ENCODE measurements at places on chromosomes 4 and X.

GRCh38 chrX:133364865-133365264 lies 50.4 kb downstream of the GPC4 start:
- no peak for DNase-seq

DNA sequence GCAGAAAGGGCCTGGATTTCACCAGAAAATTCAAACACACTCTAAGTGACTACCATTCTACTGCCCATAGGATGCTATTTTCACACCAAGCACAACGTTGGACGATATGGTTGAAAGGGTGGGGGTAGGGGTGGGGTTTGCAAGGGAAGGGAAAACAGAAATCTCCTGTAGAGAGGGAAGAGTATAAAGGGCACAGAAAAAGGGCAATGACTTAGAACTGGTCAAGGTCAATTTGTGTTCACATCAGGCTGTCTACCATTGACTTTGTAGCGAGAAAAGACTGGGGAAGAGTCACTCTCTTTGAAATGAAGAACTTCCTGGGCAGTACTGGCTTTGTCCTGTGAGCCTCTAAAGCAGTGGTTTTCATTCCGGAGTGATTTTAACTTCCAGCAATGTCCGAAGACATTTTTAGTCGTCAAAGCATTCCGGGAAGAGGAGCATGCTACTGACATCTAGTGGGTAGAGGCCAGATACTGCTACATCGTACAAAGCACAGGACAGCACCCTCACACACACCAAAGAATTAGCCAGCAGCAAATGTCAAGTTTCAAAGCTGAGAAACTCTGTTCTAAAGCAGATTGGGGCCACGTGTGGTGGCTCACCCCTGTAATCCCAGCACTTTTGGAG lies 48.4 kb upstream of the SLC7A3 start:
- DNase-seq = no peak

- DNase-seq = no peak
Measured at GRCh38 chrX:16511796-16512776, 137.9 kb upstream of the S100G start.

DNA sequence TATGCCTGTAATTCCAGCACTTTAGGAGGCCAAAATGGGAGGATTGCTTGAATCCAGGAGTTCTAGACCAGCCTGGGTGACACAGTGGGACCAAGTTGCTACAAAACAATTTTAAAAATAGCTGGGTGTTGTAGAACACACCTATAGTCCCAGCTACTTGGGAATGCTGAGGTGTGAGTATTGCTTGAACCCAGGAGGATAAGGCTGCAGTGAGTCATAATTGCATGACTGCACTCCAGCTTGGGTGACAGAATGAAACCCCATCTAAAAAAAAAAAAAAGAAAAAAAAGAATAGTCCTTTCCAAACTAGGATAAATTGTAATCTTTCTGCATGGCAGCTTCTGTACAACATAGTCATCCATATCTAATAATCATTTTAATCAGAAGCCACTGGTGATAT lies 270.1 kb upstream of the INTU start:
- no peak for DNase-seq

DNA sequence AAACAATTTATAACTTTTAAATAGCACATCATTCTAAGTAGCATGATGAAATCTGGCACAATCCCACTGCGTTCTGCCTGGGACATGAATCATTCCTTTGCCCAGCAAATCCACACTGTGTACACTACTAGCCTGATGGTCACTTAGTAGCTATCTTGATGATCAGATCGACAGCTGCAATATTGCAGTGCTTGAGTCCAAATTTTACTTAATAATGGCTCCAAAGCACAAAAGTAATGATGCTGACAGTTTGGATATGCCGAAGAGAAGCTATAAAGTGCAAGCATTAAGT lies 86.6 kb upstream of the NPNT start:
- DNase-seq = no peak

DNA sequence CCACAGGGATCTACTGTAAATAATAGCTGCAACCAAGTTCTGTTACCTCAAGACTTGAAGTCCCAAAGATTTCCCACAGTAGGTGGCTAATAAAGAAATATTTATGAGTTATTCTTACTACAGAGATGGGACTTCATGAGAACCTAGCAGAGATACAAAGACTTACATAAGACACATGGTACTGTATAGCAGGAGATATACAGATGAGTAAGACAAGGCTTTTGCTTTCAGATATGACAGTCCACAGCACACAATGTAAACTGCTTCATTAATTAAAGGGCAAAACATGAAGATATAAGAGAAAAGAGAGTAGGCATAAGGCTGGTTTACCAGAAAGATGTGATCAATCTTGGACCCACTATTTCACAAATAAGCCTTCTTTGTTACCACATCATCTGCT lies 6.6 kb downstream of the ANKRD17 start:
- no peak for DNase-seq

DNA sequence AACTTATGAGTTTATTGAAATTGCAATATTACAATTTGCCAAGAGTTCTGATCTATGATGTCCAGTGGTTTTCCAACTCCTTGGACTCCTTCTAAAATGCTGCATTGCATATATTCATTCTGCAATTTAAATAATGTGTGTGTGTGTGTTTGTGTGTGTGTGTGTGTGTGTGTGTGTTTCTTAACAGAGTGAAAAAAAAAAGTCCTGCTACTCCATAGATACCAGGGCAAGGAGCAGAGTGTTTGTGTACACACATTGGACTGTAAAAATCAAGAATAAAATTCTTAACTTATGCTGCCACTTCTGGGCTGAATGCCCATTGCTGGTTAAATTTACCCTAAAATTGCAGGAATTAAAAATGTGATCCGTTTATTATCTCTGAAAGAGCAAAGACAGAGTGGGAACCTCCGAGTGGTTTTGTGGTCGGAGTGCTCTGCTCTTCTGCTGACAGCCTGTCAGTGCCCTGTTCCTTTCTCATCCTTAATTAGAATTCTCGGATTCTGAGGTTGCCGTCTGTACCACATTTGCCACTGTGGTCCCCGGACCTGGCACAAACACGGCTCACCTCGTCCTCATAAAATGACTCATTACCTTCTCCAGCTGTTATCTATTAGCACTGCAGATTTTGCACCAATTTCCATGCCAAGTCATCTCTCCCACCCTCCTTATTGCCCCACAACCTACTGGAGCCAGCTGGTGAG lies 355.5 kb downstream of the KCNIP4 start:
- no peak for DNase-seq

- DNase-seq = no peak
Measured at GRCh38 chr4:80252953-80253352, 13.5 kb upstream of the FGF5 start.

GRCh38 chr4:161546902-161547301 lies 616.9 kb downstream of the FSTL5 start:
- no peak for DNase-seq

GRCh38 chrX:45765281-45765680 lies 564.6 kb upstream of the DIPK2B start:
- DNase-seq = no peak

GRCh38 chr4:176999935-177000543 lies 207.3 kb upstream of the VEGFC start:
- no peak for DNase-seq

DNA sequence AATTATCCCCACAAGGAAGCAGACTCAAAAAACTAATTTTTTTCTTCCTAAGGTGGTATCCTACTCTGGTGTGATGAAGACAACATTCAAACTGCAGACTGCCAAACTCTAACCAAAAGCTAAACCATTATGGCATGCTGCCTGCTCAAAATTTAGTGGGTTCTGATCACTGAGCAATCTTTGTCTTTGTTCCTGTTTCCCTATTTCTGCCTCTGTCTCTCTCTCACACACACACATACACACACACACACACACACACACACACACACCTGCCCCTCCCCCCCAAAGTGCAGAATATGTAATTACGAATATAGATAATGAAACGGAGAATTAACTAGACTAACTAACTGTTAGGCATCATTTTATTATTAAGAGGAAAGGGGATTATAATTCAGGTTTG lies 1278.6 kb downstream of the PCDH7 start:
- no peak for DNase-seq

- DNase-seq = no peak
Measured at GRCh38 chr4:95017305-95018064, 259.7 kb downstream of the BMPR1B start.

DNA sequence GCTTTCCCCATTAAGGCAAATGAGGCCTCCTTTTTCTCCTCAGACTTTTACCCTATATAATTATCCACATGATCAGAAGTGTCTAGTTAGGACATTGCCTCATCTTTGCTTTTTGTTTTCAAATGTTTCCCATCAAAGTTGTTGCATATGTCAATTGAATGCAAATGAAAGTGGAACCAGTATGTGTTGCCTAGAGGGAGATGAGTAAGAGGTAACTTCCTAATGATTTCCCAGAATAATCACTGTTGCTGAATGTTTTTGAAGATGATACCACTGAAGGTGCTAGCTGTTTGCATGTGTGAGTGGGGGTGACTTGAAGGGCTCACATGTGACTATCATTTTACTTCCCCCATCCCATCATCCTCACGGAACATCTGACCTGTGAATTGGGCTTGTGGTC lies 33.9 kb downstream of the PAK3 start:
- no peak for DNase-seq

DNA sequence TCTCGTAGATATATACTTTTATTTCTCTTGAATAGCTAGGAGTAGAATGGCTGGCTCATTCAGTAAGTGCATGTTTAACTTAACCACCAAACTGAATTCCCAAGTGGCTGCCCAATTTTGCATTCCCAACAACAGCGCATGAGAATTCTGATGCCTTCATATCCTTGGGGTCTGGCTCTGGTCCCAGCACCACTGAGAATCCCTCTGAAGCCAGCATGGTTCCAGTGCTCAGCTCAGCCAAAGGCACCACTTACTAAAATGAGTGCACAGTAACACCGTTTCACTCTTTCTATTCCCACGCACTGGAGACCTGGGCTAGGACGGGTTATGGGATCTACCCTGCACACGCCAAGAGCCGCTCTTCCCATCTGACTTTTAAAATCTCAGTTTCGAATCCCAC lies 60.4 kb downstream of the CASP3 start:
- no peak for DNase-seq

GRCh38 chr4:6681191-6681590 lies 12.5 kb upstream of the S100P start:
- no peak for DNase-seq

GRCh38 chr4:26804925-26805324 lies 55.7 kb upstream of the STIM2 start:
- no peak for DNase-seq

DNA sequence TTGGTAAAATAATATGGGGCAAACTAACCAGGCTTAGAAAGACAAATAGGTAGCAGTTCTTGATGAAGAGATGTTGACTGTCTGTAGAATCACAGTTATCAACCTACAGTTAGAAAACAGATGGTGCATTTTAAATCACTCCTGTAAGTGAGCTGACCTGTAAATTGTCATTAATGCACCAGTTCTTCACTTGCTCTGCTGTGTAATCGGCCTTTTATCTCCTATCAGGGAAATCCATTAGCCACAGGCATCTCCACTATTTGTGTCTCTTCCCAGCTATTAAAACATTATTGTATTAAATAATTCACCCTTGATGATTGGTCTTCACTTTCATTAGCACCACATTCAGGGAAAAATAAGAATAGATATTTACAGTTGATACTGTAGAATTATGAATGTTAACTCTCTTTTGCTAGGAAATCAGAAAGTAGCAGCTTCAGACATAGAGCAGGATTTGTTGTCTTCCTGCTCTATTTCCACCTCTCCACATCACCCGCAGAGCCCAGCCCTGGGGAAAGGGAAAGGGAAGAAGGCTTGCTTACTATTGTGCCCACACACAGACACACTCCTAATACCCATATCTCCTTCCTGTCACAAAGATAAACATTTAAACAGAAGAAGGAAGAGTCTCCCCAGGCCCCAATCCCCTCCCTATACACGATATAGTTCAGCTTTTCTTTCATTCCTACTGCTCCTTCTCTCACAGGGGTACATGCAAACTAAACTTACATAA lies 97.1 kb downstream of the REELD1 start:
- DNase-seq = no peak

GRCh38 chrX:154784149-154784995 lies 20.9 kb downstream of the MPP1 start:
- DNase-seq = no peak

DNA sequence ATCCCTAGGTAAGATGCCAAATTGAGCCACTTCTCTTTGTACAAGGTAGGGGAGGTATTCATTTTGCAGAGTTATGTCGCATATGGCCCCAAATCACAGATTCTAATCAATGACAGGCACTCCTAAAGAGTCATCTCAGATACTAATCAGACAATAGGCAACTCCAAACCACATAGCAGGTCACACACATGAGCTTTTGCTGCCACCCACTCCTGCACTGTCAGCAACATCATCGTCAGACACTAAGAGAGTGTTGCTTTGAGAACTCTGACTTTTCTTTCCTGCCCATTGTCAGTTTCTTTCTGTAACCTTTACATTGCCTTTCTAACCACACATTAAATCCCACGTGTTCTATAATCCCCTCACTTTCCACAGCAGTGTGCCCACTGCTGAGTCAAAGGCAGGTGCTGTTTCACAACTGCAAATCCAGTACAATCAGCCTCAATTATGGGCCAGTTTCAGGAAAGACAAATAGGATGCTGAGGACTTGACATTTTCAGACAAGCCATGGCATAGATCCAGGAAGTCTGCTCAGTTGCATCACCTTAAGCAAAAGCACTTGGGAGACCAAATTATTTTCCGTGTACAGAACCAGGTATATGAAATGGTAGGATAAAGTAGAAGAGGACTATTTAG lies 23.5 kb downstream of the TMEM31 start:
- no peak for DNase-seq

GRCh38 chrX:95055991-95056390 lies 1382.0 kb downstream of the FAM133A start:
- no peak for DNase-seq

DNA sequence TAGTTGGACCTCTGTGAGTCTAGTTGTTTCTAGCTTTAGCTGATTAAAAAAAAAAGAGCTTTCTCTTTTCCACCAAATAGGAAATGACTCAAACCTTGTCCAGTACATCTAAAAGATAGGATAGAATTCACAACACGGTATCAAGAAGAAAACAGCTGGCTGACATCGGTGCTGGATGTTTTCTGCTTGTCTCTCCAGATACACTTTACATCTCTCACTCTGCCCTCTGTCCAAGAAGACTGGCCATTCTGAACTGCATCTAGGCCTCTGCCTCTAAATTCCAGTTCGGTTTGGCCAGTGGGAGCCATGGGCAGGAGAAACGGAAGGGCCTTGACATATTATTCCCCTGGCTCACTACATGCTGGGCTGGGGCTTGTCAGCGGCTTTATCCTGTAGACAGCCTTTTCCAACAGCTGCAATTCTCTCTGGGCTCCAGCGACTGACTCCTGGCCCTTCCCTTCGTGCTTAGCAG lies 57.3 kb upstream of the SHISA3 start:
- no peak for DNase-seq

DNA sequence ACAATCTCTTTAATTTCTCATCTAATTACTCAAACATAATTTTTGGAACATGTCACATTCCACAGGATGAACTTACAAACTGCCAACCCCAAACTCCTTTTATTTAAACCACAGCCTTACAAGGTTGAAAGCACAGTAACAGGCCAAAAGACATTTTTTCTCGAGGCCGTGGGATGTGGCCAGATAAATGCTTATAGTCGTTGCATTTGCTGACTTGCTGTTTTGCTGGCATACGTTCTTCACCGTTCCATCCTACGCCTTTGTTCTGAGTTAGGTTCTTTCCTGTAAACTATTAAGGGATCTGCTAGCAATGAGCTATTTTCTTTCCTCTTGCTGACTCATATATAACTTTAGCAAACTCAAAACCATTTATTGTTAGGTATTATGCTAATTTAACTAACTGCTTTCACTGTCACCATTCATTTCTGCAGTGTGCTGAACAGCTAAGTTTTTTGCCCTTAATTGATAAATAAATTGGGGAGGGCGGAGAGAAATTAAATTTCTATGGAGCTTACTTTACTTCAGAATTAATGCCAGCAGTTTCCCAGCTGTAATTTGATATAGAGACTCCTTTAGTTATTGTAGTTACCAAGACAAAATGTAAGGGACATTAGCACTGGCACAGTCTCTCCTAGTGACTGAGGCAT lies 135.1 kb upstream of the PACRGL start:
- no peak for DNase-seq
